Iris pigment epithelial cell (primary cell): ENCODE measurements at places on chromosomes 11 and 22.

DNA sequence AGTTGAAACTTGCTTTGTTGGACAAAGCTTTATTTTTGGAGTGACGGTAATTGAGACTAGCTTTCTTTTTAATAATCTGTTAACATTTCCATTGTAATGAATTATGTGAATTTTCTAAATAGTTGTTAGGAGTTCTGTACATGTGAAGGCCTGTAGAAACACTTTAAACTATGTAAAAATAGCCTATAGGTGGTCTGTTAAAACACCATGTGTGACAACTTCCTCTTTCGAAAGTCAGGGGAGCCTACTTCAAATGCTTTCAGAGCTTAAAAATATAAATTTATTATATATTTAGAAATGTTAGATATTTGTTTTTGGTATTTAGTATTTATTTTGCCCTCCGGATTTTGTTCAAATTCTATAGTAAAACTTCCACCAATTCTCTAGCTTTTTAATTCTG lies 28.7 kb downstream of the DDIAS start:
- no peak for DNase-seq

DNA sequence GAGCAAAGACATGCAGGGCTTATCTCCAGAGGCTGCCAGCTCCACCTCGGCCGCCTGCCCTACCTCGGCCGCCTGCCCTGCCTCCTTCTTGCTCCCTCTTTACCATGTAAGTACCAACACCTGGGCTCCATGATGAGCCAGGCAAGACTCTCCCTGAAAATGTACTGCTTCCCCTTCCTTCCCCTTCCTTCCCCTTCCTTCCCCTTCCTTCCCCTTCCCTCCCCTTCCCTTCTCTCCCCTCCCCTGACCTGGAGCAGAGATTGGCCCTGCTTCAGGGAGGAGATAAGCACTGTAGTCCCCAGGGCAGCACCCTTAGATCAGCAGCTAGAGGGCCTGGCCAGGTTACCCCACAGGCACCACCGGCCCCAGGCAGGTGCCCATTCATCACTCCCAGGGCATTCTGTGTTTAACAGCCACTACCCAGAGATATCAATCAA lies 25.4 kb upstream of the ADORA2A start:
- no peak for DNase-seq

DNA sequence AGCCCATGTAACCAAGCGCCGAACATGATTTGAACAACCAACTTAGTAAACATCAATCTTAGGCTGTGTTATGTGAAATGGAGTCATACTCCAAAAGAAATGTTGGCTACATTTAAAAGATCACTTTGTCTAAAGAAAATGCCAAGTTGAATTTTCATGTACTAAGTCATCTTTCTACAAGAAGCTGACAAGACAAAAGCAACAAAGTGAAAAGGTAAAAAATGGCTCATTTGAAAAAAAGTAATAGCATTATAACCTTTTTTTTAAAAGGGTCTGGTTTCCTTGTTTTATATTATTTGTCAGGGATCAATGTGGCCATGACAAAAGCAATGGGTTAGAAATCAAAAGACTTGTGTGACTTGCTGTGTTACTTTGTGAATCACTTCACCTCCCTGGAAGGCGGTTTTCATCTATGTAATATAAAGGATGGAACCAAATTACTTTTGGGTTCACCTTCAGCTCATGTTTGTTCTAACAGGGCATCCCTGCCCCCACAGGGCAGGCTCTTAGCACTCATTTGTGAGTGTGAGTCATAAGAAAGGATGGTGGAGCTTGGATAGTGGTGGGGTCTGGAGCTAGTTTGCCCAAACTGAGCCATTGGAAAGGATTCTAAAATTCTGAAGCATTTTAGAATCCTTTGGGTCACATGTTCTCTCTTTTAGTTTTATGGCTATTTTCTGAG lies 131.9 kb upstream of the MTMR2 start:
- peak; percentile 47 for DNase-seq

- DNase-seq: no peak
Measured at GRCh38 chr11:44707094-44707493, 19.7 kb upstream of the TSPAN18 start.

GRCh38 chr11:11313902-11314692 lies 39.0 kb downstream of the CSNK2A3 start:
- DNase-seq: no peak

- DNase-seq: peak; percentile 25
Measured at GRCh38 chr11:102868339-102868738, 6.4 kb downstream of the MMP12 start.

- DNase-seq: no peak
Measured at GRCh38 chr11:61572913-61573312, 8.0 kb downstream of the SYT7 start.

GRCh38 chr11:129281471-129282415 lies 89.6 kb upstream of the ARHGAP32 start:
- no peak for DNase-seq

GRCh38 chr11:115706626-115707135 lies 202.5 kb upstream of the CADM1 start:
- no peak for DNase-seq

- DNase-seq: peak; percentile 67
Measured at GRCh38 chr11:47495011-47495855, 46.3 kb upstream of the RAPSN start.

DNA sequence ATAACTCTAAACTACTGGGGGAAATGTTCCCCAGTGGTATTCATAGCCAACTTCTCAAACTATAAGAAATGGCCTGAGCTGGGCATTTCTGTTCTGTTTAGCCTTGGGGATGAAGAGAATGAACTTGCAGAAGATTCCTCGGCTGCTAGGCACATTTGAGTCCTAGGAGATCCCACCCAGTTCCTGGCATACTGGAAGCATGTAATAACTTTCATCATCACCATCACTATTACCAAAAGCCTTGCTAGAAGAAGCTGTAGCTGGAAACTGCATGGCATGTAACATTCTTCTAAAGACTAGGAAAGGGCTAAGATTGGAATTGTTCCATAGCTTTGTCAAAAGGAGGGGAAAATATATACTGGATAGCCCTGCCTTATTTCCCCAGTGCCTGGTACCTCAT lies 40.1 kb upstream of the SLC1A2 start:
- no peak for DNase-seq

GRCh38 chr11:84061726-84062125 lies 775.6 kb upstream of the CCDC90B start:
- DNase-seq: no peak

DNA sequence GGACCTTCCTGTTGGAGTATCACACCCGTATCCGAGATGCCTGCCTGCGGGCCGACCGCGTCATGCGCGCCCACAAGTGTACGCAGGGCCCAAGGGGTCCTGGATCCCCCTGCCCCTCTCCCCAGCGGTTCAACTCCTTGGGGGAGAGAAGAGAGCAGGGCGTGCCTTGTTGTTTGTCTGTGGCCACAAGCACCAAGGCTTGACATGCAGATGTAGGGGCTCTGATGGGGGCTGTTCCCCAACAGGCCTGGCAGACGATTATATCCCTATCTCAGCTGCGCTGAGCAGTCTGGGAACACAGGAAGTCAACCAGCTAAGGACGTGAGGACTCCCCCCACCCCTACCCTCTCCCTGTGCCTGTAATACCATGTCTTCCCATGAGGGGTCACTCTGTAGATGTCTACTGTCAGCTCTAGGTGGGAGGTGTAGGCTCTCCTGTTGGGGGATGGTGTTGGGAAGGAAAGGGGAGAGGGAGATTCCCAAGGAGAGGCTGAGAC lies 6.8 kb downstream of the CFL1 start:
- DNase-seq: no peak

GRCh38 chr11:120344302-120345004 lies 8.2 kb downstream of the ARHGEF12 start:
- peak; percentile 69 for DNase-seq

DNA sequence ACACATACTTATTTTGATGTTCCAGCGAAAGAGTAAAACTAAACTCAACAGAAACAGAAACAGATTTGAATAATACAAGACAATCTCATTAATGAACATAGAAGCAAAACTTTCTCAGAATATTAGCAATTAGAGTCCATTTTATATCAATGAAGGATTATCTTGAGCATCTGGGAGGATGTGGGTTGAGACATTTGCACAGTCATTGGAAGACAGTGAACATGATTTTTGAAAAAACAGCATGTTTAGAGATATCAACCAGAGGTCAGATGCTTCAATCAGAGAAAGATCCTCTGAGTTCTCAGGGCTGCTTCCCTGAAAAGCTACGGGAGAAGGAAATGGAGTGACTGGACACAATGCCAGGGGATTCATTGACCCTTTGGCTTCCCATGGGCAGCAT lies 35.9 kb upstream of the VPREB1 start:
- no peak for DNase-seq

DNA sequence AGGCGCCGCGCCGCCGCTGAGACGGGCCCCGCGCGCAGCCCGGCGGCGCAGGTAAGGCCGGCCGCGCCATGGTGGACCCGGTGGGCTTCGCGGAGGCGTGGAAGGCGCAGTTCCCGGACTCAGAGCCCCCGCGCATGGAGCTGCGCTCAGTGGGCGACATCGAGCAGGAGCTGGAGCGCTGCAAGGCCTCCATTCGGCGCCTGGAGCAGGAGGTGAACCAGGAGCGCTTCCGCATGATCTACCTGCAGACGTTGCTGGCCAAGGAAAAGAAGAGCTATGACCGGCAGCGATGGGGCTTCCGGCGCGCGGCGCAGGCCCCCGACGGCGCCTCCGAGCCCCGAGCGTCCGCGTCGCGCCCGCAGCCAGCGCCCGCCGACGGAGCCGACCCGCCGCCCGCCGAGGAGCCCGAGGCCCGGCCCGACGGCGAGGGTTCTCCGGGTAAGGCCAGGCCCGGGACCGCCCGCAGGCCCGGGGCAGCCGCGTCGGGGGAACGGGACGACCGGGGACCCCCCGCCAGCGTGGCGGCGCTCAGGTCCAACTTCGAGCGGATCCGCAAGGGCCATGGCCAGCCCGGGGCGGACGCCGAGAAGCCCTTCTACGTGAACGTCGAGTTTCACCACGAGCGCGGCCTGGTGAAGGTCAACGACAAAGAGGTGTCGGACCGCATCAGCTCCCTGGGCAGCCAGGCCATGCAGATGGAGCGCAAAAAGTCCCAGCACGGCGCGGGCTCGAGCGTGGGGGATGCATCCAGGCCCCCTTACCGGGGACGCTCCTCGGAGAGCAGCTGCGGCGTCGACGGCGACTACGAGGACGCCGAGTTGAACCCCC lies 798 bp downstream of the BCR start:
- no peak for DNase-seq
